ENCODE measurements at places on chromosomes 12 and 14.

- no peak for DNase-seq
These were observed 11.5 kb upstream of the TDRD9 start for GRCh38 chr14:103916636-103917262.

DNA sequence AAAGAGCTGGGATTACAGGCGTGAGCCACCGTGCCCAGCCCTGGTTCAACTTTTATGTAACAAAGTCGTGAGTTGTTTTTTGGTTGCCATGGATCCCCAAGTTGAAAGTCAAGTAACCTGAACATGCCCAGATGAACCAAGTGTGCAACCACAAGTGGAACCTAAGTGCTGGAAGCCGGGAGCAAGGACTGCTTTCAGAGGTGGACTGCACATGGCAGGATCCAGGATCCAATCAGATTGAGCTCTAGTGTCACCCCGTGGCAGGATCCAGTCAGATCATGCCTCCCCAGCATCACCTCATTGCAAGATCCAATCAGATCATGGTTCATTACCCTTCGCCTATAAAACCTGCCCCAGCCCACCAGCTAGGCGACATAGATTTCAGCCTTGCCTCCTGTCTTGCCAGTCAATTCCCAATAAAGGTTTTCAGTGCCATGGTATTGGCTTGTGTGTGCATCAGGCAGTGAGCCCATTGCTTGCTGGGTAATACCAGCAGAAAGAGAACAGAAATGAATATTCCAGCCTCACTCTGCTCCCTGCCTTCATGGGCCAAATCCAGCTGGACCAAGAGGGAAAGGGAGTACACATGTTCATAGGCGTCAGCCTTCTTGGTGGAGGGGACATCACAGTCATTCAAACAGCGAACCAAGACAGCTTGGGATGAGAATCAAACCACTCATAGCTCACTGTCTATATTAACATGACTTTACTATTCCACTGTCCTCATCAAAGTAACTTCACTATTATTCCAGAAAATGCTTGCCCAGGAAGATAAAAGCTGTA is 43.6 kb upstream of the VASH1 start:
- no peak for DNase-seq

- no peak for DNase-seq
These were observed 126.9 kb upstream of the PDZRN4 start for GRCh38 chr12:41061192-41061591.

- no peak for DNase-seq
These were observed 6.5 kb upstream of the ITPR2 start for GRCh38 chr12:26839512-26839911.

DNA sequence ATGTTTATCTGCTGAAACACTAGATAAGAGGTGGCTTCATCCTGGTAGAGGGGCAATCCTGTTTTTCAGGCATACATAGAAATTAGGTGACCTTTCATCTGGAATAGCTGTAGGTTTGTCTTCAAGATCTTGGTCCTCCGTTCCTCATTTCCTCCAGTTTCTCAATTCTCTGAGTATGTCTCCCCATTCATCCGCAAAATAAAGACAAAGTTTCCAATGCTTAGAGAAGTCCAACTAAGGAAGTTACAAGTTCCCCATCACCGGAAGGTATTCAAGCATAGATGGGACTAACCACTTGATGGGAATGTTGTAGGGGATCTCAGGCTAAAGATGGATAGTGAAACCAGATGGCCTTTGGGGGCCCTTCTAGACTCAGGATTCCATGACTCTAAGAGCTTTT is 34.3 kb downstream of the ERG28 start:
- DNase-seq: no peak

DNA sequence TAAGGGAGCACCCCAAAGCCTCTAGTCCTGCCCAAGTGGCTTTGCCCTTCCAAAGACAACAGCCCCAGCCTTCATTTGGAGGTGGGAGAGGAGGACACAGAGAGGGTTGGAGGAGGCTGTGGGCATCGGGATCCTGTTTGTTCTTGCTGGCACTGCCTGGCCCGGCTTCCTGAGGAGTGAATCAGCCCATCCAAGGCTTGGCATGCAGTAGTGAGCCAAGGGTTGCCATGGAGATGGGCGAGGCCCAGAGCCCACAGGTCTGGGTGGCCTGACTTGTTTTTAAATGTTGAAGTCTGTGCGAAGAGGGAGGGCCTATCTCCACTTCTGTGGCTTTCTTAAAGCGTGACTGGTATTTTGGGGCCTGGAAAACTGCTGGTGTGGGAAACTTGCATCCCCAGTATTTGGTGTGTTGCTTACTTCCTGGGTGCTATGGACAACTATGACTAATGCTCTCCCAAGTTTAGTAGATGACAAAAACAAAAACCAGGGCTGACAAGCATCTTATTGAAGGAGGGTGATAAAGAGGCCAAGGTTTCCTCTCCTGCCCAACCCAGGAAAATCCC is 15.8 kb downstream of the CD9 start:
- peak; percentile 81 for DNase-seq

DNA sequence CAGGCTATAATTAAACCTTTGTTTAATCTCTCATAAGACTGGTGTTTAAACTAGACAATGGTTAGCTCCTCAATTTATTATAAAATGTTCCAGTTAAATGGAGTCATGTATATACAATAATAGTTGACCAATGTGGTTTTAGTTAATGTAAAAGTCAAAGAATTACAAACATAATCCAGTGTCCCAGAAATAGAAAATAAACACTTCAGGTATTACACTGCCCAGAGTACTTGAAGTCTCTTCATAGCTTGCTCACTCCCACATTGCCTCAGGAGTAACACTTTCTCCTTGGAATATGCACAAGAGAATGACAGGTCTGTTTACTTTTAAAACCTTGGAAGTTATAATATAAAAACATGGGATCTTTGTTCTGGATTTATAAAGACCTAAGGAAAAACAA is 60.5 kb downstream of the SLC38A1 start:
- DNase-seq: no peak

- no peak for DNase-seq
These were observed 302.7 kb downstream of the CEP128 start for GRCh38 chr14:80638620-80639515.

DNA sequence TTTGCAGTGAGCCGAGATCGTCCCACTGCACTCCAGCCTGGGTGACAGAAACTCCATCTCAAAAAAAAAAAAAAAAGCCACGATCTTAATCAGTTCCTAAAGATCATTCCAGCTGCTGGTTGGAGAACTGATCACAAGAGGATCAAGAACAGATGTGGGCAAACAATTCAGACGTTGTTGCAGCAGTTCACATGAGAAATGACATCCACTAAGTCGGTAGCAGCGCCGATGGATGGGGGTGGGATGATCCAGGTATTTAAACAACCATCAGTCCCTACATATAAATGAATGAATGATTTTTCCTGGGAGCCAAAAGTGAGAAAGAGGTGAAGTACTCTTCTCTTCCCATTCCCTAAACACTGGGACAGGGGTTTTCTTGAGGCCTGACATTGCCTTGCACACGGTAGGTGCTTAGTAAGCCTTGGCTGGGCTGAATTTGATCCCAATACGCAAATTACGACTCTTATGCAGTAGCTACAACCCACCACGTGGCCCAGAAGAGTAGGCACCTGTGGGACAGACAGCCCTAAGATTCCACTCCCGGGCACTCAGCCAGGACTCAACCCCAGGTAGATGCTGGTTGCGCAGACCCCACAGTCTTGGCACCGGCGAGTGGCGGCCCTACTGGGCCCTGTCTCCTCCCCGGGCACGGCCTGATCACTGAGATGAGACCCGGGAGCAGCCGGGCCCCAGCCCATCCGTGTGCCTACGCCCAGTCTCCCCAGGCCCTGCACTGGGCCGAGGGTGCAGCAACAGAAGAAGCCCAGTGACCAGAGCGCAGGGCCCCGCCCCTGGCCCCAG is 565 bp downstream of the SPRYD3 start:
- DNase-seq: no peak

DNA sequence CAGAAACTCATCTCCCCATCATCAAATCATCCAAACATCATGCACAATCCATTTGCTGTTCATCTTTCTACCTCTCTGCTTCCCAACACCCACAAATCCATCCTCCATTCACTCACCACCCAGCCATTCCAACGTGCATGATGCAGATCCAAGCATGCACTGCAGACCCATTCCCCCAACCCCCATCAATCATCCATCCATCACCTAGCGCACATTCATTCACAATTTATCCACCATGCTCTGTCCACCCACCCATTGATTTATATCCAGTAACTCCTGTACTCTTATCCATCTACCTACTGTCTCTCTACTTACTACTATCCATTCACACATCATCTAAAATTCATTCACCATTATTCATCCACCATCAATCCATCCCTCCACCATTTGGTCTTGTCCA is 4.0 kb upstream of the AMN start:
- no peak for DNase-seq

DNA sequence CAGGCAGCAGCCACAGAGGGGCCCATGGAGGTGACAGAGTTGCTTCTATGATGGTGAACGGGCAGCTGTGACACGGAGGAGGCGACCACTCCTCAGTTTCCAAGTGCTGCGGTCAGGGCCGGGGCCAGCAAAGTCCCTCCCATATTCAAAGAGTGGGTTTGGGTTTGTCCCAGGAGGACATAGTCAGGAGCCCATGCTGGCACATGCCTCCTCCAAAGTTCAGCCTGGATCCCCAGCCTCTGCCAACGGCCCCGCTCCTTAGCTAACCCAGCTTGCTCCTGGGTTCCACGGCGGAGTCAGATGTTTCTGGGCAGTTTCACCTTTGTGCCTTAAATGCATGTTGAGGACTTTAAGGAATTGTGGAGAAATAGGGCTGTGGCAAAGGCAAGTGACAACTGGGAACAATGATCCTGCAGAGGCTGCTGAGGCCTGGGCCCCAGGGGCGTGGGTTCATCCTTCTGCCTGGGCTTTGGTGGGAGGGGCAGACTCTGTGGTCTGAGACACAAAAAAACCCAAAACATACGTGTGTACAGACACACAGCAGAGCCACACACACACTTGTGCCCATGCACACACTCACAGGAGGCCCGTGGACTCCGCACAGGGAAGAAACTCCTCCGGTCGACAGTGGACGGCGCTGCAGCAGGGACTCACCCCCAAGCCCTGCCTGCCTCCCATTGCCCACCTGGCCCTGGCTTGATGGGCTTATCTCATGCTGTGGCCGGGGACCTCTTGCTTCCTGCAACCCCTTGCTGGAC is 399.4 kb downstream of the TMEM121 start:
- no peak for DNase-seq

DNA sequence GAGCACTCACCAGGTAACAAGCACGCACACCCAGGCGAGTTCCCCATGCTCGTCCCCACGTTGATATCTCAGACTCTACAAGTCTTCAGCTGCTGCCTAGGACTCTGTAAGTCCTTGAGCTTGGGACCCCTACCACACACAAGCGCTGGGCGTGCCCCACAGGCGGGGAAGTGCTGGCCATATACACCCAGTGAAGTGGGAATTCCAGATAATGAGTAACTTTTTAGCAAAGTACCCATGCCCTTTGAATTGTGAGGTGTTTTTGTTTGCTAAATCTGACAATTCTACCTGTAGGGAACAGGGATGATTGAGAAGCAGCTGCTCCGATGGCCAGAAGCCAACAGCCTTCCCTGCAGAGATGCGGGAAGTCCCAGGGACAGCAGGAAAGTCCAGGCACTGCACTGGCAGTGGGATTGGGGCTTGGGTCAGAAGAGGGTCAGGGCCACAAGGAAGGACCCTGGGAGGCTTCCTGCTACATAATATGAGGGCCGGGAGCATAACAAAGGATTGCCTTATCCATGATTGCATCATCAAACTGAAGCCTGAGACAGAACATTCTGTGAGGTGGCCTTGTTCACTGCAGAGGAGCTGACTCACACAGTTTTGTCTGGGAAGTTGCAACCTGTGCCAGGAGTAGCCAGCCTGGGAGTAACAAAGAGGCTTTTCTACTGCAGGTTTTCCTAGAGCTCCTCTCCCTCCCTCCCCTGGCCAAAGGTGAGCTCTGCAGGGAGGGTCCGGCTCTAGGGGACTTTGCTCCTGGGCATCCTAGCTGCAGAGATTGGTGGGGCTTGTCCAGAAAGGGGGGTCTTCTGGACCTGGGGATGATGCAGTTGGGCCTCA is 13.2 kb upstream of the SERPINA3 start:
- peak; percentile 90 for DNase-seq

- no peak for DNase-seq
These were observed 58.4 kb downstream of the SLC25A47 start for GRCh38 chr14:100381395-100382105.

DNA sequence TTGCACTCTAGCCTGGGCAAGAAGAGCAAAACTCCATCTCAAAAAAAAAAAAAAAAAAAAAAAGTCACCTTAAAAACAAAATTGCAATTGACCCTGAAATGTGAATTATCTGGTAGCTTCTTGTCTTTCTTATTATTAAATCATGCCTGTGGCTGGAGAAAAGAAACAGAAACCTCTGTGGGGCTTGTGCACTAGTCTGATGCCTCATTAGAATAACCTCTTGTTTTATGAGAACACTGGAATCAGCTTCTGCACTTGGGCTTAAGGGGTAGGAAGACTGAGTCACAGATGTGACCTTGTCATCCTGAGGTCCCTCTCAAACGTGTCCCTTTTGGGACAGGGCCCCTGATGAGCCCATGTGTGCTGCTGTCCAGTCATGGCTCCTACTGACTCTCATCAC is 237.9 kb downstream of the DACT1 start:
- no peak for DNase-seq

DNA sequence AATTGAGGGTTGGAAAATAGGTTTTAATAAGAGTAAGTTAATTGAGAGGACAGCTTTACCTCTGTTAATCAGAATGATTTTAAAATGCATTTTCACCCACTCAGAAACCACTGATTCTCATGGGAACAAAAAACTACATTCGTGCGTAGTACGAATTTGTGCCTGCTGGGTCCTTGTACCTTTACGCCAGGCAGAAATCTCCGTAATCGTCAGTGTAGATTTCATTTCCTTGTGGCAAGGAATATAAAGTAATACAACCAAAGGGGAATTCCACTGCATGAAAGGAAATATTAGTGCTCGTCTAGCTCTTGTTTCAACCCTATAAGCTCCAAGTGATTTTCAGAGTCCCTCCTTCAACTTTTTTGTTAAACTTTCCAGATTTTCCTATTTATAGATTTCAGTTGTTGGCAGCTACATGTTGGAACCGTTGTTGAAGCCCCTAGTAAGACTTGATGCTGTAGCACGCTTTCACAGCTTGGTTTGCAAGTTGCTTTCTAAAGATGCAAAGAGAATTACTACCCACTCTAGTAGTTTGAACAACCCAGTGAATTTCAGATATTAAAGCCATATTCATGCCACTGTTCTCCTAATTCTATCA is 90.6 kb downstream of the ETV6 start:
- DNase-seq: no peak

DNA sequence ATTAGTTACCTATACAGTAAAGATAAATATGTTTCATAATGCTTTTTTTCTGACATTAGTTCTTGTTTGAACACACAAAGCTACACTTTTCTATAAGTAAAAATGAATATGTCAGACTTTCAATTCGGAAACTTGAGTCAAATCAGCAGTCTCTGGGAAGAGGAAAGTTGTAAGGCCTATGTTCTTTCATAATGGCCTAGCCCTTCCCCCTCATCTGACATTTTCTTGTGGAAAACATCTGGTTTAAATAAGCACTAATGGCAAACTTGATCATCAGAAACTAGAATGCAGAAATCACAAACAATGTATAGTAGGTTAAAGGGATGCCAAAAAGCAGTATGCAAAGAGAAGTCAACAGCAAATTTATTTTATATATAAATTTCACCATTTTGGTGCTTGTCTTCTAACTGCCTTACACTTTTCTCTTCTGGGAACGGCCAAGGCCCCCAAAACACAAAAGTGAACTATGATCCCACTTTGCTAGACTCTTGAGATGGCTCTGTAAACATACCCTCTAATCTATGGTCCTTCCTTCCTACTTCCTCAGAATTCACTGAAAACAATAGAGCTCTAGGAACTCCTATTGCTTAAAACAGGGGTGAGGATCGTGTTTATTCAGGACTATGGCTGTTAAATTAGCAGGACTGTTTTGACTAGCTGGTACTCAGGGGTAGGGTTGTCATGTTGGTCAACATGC is 444.1 kb downstream of the RAD51B start:
- DNase-seq: no peak
